ENCODE measurements at places on chromosomes 16 and 17.

- DNase-seq = no peak
Measured at GRCh38 chr16:27822996-27823395, 240.5 kb downstream of the GSG1L start.

- DNase-seq = peak; percentile 16
Measured at GRCh38 chr16:4200000-4200780, 41.7 kb downstream of the SRL start.

DNA sequence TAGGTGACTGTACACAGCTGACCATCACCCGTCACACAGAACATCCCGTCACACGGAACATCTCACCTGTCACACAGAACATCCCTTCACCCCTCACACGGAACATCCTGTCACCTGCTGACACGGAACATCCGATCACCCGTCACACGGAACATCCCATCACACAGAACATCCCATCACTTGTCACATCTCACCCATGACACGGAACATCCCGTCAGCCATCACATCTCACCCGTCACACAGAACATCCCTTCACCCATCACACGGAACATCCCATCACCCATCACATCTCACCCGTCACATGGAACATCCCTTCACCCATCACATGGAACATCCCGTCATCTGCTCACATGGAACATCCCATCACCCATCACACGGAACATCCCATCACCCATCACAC, 3.8 kb downstream of the CPNE7 start:
- DNase-seq = no peak

DNA sequence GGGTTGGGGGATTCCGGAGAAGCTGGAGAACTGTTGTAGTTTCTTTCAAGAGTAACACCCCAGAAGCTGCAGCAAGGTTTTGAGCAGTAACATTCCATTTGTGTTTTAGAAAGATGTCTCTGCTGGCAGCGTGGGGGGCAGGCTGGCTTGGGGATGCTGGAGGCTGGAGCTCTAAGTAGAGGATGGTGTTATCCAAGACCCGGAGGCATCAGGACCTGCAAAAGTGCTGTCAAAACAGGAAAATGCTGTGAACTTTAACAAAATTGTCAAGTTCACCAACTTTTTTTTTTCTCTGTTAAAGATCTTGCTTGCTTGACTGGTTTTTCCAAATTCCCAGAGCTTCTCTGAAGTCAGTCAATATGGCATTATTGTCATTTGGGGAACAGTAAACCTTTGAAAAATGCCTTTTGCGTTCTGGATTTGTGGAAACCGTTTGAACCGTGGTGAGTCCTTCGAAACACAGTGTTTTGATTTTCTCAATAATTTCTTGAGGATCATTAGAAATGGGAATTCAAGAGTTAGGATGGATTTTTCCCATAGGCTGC, 189.6 kb upstream of the NLRP1 start:
- no peak for DNase-seq

DNA sequence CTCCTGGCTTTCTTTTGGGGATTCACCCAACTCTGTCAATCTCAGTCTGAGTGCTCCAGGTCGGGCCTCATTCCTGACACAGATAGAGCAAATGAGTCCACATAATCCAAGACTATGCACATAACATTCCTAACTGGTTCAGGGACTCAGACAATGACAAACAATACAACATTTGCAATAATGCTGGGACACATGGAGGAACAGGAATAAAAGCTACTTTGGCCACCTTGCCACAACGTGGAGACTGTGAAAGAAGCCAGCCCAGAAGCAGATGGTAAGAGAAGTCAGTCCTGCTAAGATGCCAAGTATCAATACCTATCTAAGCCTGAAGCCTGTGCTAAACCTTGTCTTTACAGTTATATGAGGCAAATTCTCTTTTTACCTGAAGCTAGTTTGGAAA, 39.0 kb downstream of the GLG1 start:
- DNase-seq = peak; percentile 81
